CD4-positive, alpha-beta T cell treated with Interleukin-4 for 1 hour (primary cell): ENCODE measurements at places on chromosomes 5 and 9.

- no peak for DNase-seq
These were observed 315.6 kb upstream of the KLF4 start for GRCh38 chr9:107805201-107805600.

DNA sequence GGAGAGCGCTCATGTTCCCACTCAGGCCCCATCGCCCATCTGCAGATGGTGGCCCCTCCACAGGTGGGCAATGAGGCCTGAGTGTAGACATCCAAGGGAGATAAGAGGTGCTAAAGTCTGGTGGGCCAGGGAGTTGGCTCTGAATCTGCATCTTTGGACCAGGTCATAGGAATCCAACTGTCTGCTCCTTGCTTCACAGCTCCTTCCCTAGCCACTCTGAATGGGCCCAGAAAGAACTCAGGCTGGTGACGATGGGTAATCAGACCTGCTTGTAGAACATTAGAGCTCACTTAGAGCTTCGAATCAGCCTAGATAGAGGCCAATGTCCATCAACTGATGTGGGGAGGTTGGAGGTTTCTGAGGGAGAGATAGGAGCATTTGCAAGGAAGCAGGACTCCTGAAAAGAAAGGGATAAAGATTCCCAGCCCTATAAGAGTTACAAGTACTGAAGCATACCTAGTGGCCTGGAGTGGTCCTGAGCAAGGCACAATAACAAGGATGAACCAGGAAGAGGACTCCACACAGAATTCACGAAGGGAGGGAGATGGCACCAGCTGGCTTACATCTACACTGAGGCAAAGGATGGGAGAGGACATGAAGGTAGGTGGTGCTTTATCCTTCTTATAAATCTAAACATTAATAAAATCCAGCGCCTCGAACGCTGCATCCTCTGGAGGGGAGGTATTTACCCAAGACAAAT lies 132.8 kb upstream of the ALDH1B1 start:
- no peak for DNase-seq

GRCh38 chr9:37369671-37370070 lies 52.8 kb upstream of the GRHPR start:
- peak; percentile 37 for DNase-seq

DNA sequence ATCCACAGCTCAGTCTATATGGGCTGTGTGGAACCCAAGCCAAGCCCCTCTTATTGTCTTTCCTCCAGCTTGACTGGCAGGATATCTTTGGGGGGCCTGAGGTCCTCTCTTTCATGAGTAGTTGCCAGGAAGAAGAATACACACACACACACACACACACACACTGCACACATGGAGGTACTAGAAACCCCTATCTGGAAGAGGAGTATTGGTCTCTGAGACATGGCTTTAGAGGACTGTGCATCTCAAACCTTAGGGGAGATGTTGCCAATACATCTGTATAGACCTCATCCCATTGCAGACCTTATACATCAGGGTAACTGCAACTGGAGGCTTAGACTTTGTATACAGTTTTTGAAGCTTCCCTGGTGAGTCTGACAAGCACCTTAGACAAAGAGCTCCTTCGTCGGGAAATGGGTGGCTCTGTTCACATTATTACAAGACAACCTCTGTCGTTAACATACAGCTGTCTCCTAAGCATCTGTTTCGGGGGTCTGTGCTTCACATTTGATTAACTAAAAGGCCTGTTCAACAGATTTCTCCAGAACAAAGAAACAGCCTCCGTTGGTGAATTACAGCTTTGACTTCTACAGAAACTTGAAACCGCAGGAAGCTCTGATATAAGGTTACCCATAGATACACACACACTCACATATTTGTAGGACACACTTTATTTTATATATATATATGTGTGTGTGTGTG lies 5.5 kb upstream of the ENTREP1 start:
- no peak for DNase-seq

DNA sequence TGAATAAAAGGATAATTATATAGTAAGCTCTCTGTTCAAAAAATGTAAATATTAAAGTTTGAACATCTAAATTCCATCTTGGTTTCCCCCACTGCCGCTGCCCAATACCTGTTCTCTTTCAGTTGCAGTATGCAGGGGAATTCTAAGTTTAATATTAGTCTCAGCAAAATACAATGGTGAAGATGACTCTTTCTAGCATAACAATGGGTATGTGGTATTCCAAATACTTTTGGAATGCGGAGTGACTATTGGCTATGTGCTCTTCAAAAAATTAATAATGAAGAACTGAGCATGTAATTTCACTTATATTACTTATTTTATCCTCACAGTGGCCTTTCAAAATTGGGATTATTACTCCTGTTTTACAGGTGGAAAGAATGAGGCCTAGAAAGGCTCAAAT lies 3.4 kb downstream of the CDKN2B-AS1 start:
- no peak for DNase-seq

GRCh38 chr5:159550951-159551350 lies 220.7 kb upstream of the IL12B start:
- no peak for DNase-seq

GRCh38 chr5:34030048-34030447 lies 13.0 kb downstream of the C1QTNF3 start:
- no peak for DNase-seq

- DNase-seq = no peak
These were observed 9.9 kb upstream of the PFDN1 start for GRCh38 chr5:140312791-140313189.

DNA sequence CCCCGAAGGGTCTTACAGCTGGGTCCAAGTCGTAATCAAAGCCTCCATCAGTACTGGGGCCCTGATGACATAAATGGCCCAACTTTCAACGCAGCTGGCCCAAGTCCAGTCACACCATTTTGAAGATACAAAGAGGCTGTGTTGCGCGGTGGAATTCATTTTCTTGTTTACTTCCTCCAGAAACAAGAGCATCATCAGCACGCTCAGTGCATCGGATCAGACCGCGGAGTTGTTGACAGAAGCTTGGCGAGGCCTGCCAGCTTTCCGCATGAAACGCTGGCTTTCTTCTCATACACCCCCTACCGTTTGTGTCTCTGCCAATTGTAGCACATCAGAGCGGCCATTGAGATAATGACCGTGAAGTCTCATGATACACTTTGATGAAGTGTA lies 101.7 kb upstream of the SPATA31D4 start:
- no peak for DNase-seq

DNA sequence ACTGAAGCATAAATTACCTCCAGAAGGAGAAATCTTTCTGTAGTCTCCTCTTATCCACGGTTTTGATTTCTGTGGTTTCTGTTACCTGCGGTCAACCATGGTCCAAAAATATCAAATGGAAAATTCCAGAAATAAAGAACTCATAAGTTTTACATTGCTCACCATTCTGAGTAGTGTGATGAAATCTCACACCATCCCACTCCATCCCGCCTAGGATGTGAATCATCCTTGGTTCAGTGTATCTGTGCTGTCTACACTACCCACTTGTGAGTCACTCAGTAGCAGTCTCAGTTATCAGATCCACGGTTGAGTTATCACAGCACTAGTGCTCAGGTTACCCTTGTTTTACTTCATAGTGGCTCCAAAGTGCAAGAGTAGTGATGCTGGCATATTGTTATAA lies 371.2 kb downstream of the NFIB start:
- DNase-seq = no peak

DNA sequence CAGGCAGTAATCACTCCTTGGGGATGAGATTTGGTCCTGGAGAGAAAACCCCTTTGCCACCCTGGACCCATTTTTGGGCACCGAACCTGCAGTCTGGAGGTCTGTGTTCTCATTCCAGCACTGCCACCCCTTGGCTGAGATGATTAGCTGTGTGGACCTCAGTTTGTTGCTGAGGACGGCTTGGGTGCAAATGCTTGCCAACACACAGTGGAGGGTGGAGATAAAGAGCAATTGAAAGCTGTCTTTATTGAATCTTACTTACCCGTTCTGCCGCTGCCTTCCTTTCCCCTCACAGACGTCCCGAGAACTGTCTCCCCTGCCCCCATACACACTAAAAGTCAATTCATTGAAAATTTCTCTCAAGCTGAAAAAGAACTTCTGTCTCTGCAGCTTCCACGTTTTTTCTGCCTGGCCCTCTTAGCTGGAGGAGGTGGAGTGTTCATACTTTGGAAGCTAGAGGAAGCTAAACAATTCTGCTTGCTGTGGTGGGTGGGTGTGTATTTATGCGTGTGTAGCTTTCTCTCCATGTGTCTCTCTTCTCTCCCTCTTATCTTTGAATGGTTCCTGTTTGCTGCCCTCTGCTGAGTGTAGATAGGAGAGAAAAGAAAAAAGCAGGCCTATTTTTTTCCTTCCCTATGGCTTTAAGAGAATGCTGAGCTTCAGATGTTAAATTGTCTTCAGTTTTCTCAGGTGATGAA lies 6.6 kb downstream of the GALNT10 start:
- DNase-seq = peak; percentile 28
